Stimulated activated CD8-positive, alpha-beta memory T cell treated with anti-CD3 and anti-CD28 coated beads, Interleukin-7, amount 100 ng/mL, for 48 hours (primary cell): ENCODE measurements at places on chromosomes 1 and 21.

DNA sequence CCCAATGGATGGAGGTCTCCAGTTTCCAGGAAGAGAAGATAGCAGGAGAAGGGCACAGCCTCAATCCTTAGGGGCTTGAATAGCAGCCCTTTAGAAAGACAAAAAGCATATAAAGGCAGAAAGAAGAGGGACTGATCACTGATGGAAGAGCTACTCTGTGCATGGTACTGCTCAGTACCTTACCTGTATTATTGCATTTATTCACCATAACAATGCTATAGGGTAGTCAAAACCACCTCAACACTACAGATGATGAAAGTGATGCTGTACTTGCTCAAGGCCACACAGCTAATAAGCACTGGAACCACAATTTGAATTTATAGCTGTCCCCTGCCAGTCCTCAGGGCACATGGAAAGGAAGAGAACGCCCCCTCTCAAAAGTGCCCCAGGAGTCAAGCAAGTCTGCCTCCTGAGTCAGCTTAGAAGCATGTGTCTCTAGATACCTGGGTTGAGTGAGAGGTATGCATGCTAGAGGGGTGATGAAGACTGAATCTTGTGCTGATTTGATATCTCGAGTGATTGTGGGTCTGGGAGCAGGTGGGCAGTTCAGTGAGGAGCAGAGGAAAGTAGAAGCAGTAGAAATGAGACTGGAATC, 13.6 kb downstream of the DDAH1 start:
- no peak for DNase-seq

DNA sequence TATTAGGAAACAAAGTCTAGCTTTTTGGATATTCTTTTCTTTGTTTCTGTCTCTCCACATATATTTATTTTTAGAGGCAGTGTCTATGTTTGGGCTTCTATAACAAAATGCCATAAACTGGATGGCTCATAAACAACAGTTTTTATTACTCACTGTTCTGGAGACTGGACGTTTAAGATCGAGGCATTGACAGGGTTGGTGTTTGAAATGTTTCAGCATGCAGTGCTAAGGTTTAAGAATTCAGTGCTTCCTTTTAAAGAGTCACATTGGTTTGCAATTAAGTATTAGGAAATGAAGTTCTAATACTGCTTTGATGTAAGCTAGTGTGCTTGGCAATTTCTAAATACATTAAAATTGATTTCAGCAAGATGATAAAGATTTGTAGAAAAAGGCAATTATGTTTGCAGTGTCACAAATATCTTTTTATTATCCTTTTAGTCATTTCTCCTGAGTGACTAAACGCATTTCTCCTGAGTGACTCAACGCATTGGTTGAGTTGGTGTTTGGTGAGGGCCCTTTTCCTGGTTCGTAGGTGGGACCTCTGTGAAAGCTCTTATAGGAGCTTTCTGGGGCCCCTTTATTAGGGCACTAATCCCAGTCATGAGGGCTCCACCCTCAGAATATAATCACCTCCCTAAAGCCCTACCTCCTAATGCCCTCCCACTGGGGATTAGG, 317.0 kb downstream of the USP25 start:
- DNase-seq, result no peak

DNA sequence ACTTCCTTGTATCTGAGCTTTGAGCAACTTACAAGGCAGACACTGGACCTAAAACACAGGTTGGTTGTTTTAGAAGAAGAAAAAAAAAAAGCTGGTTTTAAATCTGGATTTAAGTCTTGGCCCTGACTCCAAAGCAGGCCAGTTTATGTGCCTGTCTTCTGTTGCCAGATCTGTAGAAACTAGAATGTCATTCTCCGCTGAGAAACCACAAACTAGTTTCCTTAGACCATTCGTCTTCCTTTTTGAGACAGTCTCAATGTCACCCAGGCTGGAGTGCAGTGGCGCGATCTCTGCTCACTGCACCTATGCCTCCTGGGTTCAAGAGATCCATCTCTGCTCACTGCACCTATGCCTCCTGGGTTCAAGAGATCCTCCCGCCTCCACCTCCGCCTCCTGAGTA, 33.9 kb downstream of the APP start:
- no peak for DNase-seq

GRCh38 chr1:49465486-49466185, 558.1 kb downstream of the AGBL4 start:
- DNase-seq, result no peak

GRCh38 chr1:88730132-88730675, 46.1 kb downstream of the PKN2 start:
- no peak for DNase-seq

DNA sequence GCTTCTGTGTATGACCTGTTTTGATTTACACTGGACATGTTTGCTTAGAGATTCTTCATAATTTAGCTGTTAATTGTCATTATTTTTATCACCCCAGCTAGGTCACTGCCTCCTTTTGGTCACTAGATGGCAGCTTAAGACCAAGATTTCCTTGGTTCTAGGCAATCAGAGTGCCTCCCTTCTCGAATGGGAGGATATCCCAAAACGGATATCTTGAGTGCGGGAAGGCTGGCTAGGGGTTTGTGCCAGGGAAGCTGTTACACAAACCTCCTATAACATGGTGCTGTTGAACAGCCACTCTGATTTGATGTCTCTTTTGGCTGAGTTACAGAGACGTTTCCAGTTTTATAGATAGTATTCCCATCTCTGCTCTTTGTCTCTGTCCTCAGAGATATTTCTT, 283.5 kb downstream of the S1PR1 start:
- DNase-seq, result no peak

- no peak for DNase-seq
These were observed 34.6 kb upstream of the C1orf87 start for GRCh38 chr1:60108196-60108595.

- no peak for DNase-seq
These were observed 15.6 kb downstream of the TPM3 start for GRCh38 chr1:154176337-154176736.

- DNase-seq, result no peak
These were observed 18.1 kb upstream of the KIF1B start for GRCh38 chr1:10192263-10192662.

- no peak for DNase-seq
These were observed 8.9 kb downstream of the RAB3B start for GRCh38 chr1:51981555-51981954.

GRCh38 chr1:207091200-207091908, 2.7 kb downstream of the C4BPB start:
- DNase-seq, result no peak

DNA sequence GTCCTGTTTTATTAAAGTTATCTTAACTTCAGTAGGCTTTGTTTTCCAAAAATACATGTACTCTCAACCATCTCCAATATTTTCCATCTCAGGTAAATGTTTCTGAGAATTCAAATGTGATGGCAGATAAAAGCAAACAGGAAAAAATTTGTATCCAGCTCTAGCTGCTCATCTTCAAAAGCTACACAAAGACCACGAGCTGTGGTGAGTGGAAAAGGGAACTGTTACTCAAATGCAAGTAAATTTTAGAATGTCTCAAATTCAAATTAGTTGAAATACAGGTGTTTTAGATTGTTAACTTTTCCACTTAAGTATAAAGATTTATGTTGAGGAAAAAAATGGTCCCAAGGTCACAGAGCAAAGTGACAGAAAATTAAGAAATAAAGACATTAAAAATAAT, 216.0 kb downstream of the SLC45A1 start:
- no peak for DNase-seq

- no peak for DNase-seq
These were observed 1258.5 kb upstream of the ADGRL2 start for GRCh38 chr1:80542231-80542630.

- DNase-seq, result no peak
These were observed 16.4 kb upstream of the CGN start for GRCh38 chr1:151494741-151495281.

DNA sequence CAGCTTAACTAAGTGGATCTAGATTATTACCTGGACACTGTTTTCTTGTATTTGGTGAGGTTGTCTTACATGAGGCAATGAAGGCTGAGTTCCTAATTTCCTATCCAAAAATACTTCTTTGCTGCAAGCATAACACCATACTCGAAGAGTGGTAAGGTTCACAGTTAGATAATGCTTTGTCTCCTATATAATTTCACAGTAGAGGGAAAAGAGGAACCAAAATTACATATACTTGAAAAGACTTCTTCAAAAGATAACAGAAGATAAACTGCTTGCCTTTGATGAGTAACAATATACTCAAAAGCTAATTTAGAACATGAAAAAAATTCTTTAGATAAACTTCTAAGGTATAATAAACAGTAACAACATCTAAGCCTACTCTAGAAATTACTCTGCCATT, 20.4 kb downstream of the USP33 start:
- no peak for DNase-seq

DNA sequence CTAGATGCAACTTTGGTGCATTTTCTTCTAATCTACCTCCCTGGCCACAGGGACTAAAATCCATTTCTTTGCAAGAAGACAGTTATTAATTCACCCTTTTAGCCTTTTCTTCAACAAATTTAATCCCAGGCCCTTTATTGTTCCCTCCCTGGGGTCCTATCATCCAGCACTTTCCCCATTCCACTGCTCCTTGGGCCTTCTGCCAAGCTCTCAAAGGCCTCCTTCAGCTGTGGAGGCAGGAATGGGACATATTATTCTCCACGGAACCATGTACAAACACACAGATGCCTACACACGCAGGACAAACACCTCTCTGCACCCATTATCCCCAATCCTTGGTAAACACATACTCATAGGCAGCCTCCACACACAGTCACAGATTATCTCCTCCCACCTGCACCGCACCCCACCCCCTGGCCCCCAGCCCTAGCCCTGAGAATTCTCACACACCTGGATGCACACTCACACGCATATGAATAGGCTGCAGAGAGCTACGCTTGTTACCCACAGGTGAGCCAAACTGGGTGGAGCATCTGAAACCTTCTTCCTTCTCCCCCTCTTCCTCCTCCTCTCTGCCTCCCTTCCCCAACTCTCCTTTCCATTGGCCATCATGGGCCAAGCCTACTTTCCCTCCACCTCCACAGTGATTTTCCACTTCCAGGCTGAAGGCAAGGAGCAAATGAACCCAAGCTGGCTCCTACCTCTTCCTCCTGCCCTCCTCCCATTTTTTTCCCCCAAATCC, 11.7 kb downstream of the TAGLN2 start:
- no peak for DNase-seq

DNA sequence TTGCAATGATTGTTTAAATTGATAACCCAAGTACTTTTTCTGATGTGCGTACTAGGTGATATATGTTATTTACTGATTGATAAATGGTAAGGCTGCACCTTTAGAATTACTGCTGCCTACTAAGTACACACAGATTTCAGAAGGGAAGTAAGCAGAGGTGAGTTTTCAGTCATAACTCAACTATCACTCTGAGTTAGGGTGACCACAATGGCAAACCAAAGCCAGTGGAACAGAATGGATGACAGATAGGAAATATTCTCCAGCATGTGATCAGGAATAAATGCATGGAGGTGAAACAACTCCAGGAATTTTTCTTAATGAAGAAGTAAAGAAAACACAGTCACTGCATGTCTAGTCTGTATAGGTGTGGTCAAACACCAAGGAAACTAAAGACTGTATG, 7.5 kb upstream of the KCNJ15 start:
- no peak for DNase-seq

DNA sequence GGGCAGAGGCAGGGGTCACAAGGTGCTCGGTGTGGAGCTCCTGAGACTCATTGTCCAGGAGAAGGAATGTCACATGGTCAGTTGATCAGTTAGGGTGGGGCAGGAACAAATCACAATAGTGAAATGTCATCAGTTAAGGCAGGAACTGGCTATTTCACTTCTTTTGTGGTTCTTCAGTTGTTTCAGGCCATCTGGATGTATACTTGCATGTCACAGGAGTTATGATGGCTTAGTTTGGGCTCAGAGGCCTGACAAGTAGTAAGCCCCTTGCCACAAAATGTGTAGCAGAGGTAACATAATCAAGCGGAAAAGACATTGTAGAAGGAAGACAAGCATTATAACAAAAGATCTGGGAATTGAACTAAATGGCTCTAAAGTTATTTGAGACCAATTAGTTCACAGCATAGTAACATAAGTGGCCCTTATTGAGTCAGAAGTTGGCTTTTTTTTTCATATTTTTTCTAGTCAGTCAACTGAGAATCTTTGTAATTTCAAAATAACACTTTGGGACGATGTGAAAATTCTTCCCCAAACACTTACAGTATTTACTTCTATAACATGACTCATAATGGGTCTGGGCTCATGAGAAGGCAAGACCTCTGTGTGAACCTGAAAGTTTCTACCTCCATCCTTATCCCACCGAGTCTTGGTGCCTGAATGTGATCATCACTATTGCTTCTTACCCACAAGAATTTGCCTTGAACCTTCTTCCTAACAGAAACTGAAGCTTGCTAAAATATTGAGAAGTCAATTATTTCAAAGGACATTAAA, 137.0 kb upstream of the DPT start:
- no peak for DNase-seq

GRCh38 chr1:187027253-187027652, 198.5 kb downstream of the PLA2G4A start:
- DNase-seq, result no peak

- no peak for DNase-seq
These were observed 154.9 kb downstream of the PAPPA2 start for GRCh38 chr1:176617881-176618280.

DNA sequence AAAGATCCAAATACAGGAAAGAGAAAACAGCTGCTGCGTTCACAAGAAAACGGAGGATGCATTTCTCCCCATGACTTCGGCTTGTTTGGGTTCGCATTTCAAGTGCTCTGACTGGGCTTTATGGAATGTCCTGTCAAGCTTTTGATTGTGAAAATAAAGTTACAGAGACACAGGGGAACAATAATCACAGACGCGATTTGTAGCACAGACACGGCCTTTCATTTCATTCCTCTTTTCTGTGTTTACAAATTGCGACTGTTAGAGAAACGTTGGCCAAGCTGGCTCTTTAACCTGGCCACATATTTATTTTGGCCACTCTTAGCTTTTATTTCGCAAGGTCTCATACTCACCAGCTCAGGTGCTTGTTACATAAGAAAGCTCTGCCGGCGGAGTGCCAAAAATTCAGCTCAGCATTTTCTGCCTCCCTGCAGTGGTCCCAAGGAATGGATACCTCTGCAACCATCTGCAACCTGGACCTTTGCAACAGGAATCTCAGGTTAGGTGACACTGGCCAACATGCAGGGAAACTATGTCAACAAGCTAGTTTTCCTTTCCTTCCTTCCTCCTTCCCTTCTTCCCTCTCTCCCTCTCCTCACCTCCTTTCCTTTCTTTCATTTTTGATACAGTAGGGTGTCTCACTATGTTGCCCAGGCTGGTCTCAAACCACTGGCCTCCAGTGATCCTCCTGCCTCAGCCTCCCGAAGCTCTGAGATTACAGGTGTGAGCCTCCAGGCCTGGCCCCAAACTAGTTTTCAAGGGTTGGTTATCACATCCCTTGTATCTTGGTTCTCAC, 58.2 kb upstream of the SLC45A1 start:
- DNase-seq, result no peak

GRCh38 chr1:3948344-3948743, 48.3 kb upstream of the C1orf174 start:
- DNase-seq, result no peak

DNA sequence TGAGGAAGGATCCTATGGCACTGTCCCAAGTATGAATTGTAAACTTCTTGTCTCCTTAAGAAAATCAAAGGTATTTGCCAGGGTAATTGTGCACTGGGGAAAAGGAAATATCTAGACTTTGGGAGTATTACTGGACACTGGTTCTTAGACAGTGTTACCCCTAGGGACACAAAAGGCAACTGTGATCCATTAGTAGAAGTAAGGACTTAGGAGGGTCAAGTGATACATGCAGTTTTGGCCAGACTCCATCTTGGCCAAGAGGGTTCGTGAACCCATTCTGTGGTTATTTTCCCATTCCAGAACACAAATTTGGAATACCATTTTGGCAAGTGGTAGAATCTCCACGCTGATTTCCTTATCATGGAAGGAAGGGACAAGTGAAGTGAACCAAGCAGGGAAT, 98.1 kb downstream of the TM2D1 start:
- no peak for DNase-seq
